ENCODE measurements at places on chromosomes 12 and 14.

GRCh38 chr12:77133566-77133965 lies 68.2 kb upstream of the E2F7 start:
- DNase-seq: no peak

DNA sequence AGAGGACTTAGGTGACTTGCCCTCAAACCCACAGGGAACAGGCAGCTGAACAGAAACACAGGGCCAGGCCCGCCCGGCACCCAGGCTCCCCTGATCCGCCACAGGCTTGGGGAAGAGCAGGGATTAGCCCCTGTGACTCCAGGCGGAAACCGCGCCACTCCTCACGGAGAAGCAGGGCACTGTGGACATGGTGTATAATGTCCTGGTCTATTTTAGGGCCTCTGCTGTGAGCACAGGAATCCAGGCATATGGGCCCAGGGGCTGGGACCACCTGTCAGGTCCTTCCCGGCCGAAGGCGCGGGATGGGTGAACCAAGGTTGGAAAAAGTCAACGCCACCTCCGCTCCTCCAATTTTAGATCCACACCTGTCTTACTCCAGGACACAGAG lies 34.6 kb upstream of the MEG3 start:
- DNase-seq: no peak

- DNase-seq: no peak
These were observed 47.4 kb downstream of the AVPR1A start for GRCh38 chr12:63103494-63104131.

DNA sequence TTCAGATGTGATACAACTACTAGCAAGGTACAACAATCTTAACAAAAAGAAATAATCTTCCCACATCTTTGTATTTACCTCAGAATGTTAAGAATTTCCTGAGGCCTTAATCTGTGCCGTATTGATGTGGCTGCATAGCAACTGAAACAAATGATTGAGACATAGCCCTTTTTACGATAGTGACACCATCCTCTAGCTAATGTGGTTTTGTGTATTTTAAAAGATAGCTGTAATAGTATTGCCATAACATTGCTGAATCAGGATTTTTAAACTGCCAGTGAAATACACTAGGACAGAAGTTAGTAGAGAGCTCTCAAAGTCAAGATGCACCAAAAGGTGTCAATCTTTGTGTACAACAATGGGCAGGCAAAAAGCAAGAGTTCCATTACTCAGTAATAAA lies 11.9 kb downstream of the NPAS3 start:
- DNase-seq: no peak

DNA sequence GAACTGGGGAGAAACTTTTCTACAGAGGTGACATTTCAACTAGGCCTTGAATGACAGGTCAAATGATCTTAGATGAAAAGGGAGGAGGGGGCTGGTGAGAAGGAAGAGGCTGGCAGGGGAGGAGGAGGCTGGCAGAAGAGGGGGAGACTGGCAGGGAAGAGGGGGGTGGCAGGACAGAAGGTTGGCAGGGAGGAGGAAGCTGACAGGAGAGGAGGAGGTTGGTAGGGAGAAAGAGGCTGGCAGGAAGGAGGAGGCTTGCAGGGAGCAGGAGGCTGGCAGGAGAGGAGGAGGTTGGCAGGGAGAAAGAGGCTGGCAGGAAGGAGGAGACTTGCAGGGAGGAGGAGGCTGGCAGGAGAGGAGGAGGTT lies 63.4 kb upstream of the PPP4R3A start:
- DNase-seq: no peak

- DNase-seq: peak; percentile 60
These were observed 13.9 kb upstream of the UBC start for GRCh38 chr12:124928095-124928911.

DNA sequence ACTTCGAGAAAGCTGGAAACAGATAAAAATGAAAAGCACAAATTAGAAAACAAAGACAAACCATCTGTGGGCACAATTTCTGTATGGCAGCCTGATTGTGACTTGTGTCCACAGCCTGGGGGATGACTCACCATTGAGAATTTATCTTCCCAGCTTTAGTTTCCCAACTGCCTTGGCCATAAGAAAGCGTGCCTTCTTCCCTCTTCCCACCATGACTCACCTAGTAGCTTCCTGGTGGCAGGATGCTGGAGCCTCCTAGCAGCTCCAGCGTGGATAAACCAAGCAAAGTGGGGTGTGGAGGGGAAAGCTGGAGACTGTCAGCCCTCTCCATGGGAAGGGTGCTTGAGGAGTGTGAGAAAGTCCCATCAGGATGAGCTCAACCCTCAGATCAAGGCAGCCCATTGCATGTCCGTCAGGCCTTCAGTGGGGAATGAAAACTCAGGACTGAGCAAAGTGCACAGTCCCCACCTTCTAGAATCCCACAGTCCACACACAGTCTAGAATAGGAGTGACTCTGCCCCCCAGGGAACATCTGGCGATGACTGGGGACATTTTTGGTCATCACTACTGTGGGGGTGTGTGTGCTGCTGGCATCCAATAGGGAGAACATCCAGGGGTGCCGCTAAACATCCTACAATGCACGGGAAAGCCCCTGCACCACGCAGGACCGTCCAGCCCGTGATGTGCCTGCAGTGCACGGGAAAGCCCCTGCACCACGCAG lies 22.4 kb upstream of the SERPINA6 start:
- DNase-seq: no peak

GRCh38 chr14:97718886-97719442 lies 921.8 kb downstream of the VRK1 start:
- DNase-seq: no peak

DNA sequence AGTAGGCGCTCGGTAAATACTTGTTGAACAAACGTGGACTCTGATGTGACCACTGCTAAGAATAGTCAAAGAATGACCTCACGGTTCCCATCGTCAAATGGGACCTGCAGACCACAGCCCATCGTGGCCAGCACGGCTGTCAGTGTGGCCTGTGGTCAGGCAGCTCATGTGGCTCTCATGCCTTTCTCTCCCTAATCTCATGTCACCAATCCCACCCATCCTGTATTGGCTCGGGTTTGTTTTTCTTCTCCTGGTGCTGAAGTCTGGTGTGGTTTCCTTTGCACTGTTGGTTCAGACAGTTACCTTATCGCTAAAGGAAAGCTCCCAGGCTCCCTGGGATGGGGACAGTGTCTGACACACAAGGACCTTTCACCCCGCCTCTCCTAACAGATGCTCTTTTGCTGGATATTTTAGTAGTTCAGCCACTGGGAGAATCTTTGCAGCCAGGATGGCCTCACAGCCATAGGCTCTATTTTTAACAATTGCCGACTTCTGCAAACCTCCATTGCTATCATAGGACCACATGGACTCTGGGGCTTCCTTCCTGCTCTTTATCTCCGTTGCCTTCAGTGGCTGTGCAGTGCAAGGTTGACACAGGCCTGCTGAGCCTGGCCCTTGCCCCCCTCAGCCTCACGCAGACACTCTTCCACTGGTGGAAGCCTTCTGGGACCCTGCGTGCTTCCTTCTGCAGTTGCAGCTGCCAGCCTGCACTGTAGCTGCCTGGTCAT lies 293.1 kb upstream of the FKBP4 start:
- no peak for DNase-seq

GRCh38 chr12:115801871-115802270 lies 475.6 kb downstream of the MED13L start:
- DNase-seq: no peak

GRCh38 chr12:122740351-122740750 lies 9.7 kb upstream of the HCAR1 start:
- DNase-seq: no peak

DNA sequence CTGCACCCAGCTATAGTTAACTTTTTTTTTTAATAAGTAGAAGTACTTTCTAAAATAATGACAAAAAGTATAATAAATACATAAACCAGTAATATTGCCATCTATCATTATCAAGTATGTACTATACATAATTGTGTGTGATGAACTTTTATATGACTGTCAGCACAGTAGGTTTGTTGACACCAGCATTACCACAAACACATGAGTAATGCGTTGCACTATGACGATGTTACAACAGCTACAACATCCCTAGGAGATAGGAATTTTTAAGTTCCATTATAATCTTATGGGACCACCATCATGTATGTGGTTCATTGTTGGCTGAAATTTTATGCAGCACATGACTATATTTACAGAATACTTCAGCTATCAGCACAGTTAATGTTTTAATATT lies 62.9 kb upstream of the VSX2 start:
- DNase-seq: no peak

- no peak for DNase-seq
These were observed 183.4 kb downstream of the PTPN11 start for GRCh38 chr12:112602150-112602549.

GRCh38 chr12:56208006-56208405 lies 13.7 kb downstream of the RNF41 start:
- DNase-seq: no peak

- DNase-seq: no peak
These were observed 79.7 kb downstream of the SPTB start for GRCh38 chr14:64800000-64800399.

DNA sequence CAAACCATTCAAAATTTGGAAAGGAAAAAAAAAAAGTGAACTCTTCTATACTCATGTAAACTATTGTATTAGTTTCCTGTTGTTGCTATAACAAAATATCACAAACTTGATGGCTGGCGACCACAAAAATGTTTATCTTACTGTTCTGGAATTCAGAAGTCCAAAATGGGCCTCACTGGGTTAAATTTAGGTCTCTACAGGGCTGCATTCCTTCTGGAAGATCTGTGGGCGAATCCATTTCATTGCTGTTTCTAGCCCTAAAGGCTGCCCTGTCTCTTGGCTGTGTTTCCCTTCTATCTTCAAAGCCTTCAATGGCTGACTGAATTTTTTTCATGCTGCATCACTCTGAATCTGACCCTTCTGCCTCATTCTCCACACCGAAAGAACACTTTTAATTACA lies 105.1 kb upstream of the NAV3 start:
- DNase-seq: no peak

DNA sequence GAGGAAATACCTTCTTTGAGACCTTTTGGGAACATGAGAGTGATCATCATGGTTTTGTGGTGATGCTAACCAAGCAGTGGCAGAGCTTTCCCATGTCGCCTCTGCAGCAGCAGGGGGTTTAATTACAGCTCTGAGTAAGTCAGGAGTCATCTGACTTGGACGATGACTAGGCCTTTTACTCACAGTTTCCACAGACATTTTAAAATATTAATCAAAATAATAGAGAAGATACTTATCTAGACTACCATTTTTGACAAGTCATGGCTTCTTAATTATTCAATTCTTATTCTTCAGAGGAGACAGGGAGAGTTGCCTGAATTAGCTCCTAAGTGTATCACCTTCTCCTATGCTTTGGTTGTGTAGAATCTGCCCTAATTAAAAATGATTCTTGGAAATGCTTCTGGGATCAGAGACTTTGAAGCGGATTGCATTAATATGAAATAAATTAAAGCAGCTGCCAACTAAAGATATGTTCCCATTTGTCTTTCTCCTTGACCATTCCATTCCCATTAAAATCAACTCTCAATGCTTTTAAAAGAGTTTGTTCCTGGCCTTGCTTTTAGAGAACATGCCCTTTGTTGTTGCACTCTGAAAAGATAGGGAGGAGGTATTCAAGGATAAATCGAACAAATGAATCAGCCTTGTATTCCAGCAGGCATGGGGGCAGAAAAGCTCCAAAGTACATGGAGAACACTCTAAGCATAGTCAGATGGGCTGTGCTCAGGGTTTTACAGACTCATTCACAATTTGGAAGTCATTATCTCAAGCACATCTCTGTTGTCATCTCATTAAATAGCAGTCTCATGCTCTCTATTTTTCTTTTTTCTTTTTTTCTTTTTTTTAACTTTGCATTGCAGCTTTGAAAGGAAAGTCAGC lies 7.7 kb upstream of the IFNG-AS1 start:
- DNase-seq: no peak

- no peak for DNase-seq
These were observed 38.8 kb downstream of the FAM222A start for GRCh38 chr12:109752117-109753053.

DNA sequence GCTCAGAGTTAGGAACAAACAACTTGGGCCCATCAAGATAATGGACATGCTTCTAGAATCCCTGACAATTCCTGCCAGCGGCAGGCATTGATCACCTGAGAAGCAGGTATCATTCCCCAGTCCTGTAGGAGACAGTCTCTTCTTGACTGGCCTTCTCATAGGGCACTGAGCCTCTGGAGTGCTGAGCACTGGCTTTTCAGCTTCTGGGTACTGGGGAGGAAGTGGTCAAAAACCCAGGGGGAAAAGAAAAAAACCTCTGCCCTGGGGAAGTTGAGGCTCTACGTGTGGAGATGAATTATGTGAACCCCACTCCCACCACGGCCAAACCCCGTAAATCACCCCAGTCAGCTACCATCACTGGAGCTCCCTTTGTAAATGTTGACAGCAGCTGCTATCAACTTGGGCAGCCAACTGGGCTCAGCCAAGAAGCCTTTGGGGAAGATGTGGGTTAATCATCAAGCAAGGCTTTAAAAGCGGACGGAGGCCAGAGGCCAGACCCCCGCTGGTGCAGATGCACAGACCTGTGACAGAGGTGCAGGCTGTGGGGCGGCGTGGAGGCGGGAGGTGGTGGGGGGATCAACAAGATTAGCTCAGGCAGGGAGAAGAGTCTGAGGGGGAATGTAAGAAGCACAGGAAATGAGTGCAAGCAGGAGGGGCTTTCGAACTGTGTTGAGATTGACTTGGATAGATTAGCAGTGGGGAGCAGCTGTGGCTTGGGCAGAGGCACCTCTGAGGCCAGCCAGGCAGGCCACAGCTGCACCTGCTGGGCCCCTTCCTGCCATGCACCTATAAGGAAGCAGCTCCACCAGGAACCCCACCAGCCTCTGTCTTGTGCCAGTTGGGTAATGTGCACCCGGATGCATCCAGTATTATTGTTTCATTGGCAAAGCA lies 105.4 kb upstream of the HIF1A start:
- DNase-seq: no peak

DNA sequence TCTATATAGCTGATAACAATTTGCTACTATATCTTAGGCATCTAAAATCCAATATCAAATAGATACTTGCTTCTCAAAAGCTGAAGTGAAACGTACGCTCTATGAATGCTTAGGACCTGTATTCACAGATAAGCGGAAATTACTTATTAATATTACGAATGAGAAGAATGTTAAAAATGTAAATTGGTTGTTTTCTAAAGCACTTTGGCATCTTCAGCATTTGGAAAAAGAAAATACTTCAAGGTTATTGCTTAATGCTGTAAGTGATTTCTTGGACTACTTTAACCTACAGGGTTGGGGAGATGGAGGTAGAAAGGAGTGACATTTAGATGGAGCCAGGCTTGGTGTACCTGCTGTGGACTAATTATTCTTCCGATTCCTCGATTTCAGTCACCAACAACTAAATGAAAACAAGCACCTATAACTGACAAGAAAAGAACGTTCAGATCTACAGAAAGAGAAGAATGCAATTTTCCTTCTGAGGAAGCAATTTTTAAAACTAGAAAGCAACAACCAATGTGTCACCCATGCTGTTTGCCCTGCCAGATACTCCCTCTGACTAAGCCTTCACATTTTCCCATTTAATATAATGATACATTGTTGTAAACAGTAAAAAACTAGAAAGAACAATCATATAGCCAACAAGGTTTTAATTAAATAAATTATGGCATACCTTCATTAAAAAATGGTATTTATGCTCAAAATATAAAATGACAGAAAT lies 49.3 kb downstream of the SLC25A21 start:
- DNase-seq: no peak

- DNase-seq: no peak
These were observed 9.7 kb downstream of the AQP6 start for GRCh38 chr12:49982246-49983087.

- DNase-seq: no peak
These were observed 86.8 kb downstream of the ITPR2 start for GRCh38 chr12:26746121-26746714.

GRCh38 chr14:49977126-49977841 lies 84.4 kb downstream of the ARF6 start:
- DNase-seq: no peak

All from naive thymus-derived CD4-positive, alpha-beta T cell (primary cell).